ENCODE measurements at places on chromosomes 2 and 18. TPM values are rescaled to one million over a fixed set of nuclear protein-coding genes. Genes with fewer than 3 reads are reported as not detected.

UBE2F gene
- 38.3 TPM for total RNA-seq

KIF5C gene
- total RNA-seq = 0.16 TPM

CNTNAP5 gene
- under 0.01 TPM for total RNA-seq

ALKAL2 gene
- not detected for total RNA-seq

TRIP12 gene
- 216 TPM for total RNA-seq

NT5DC4 gene
- total RNA-seq = not detected

LIPG gene
- total RNA-seq = 3.4 TPM

MAP2 gene
- 5.0 TPM for total RNA-seq

SERPINB12 gene
- not detected for total RNA-seq

CLEC4F gene
- 0.13 TPM for total RNA-seq

ANKRD30B gene
- total RNA-seq = not detected

GRB14 gene
- total RNA-seq = 0.32 TPM

PKDCC gene
- 0.81 TPM for total RNA-seq

OTOS gene
- total RNA-seq = not detected

LBH gene
- total RNA-seq = 12.3 TPM

NPPC gene
- 0.16 TPM for total RNA-seq

TXNDC2 gene
- not detected for total RNA-seq

GLI2 gene
- total RNA-seq = under 0.01 TPM

CSRNP3 gene
- under 0.01 TPM for total RNA-seq

EPB41L5 gene
- 23.9 TPM for total RNA-seq

SLC20A1 gene
- total RNA-seq = 40.6 TPM

GNLY gene
- not detected for total RNA-seq

ITGB6 gene
- not detected for total RNA-seq

ATG9A gene
- 36.8 TPM for total RNA-seq

ALPI gene
- not detected for total RNA-seq

ARHGAP15 gene
- not detected for total RNA-seq

EVX2 gene
- not detected for total RNA-seq

ALPP gene
- not detected for total RNA-seq

SPDYA gene
- 1.3 TPM for total RNA-seq

All from bladder microvascular endothelial cell (primary cell).